Lower leg skin (tissue), 4 donors: ENCODE measurements at places on chromosomes 3 and 15.

DNA sequence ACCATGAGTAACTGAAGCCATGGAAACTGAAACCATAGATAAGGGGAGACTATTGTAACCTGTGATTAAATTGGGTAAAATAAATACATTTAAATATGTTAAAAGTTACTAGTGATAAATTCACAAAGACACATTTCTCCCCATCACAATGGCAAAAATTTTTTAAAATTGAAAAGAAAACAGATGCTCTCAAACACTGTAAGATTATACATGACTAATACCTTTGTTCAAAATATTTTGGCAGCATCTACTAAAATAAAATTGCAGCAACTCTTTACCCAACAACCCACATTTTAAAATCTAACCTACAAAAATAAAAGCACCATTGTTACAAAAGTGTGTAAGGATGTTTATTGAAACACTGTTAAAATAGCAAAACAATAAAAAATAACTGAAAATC lies 93.3 kb downstream of the CLASP2 start:
- DNase-seq: no peak

DNA sequence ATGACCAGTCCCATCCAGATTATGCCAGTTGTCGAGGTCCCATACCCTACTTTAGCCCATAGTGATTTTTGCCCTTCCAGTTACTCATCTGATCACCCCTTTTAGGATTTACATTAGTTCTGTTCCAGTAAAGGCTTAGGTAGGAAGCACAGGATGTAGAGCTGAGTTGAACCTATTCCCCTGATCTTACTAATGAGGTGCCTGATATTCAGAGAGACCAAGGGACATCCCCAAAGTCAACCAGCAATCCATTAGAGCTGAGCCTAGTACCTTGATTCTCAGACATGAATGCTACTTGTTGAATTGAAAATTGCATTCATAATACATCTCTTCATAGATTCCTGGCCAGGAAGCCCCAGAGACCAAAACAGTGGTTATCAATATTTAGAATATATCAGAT lies 24.7 kb downstream of the CTDSPL start:
- no peak for DNase-seq

DNA sequence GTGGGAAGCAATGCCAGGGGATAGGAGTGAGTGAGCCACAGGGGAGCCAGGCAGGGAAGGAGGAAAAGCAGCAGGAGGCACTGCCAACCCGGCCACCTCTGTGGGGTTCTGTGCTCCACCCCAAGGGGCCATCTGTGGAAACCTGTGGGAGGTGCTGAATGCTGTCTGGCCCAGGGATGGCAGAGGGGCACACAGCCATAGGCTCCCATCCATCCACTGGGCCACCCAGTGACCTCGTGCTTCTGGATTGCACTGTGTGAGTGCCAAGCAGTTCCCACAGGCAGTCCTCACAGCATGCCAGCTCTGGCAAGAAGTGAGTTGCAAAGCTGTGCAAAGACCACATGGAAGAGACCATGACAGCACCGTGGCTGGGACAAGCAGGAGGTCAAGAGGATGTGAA lies 27.5 kb downstream of the DNAJB8 start:
- no peak for DNase-seq

GRCh38 chr3:33789183-33789954 lies 9.1 kb upstream of the PDCD6IP start:
- DNase-seq: no peak

- DNase-seq: no peak
Measured at GRCh38 chr15:28094732-28095521, 4.2 kb downstream of the OCA2 start.
